Left ventricle myocardium superior (tissue), 1 donor: ENCODE measurements at places on chromosomes 13 and 19.

DNA sequence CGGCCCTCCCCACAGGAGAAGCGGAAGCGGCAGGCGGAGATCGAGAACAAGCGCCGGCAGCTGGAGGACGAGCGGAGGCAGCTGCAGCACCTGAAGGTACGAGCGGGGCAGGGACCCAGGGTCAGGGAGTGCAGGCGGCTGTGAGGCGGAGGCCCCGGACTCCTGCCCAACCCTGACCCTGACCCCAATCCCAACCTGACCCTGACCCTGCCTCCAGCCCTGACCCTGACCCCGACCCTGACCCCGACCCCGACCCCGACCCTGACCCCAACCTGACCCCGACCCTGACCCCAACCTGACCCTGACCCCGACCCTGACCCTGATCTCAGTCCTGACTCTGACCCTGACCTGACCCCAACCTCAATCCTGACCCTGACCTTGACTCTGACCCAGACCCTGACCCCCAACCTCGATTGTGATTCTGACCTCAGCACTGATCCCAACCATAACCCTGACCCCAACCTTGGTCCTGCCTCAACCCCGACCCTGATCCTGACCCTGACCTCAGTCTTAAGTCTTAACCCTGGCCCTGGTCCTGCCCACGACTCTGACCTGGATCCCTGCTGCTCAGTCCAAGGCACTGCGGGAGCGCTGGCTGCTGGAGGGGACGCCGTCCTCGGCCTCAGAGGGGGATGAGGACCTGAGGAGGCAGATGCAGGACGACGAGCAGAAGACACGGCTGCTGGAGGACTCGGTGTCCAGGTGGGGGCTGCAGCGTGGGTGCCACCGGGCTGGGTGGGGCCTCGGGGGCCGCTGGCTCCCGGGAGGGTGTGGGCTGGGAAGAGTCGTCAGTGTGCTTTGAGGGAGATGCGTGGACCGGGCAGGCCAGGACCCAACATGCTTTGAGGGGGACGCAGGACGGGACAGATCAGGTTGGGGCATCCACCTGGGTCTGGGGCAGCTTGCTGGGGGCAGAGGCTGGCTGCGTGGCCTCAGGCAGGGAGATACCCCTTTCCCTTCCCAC lies 18.5 kb downstream of the PALM start:
- no peak for DNase-seq

GRCh38 chr19:47351548-47351947 lies 2.4 kb downstream of the DHX34 start:
- DNase-seq = no peak

DNA sequence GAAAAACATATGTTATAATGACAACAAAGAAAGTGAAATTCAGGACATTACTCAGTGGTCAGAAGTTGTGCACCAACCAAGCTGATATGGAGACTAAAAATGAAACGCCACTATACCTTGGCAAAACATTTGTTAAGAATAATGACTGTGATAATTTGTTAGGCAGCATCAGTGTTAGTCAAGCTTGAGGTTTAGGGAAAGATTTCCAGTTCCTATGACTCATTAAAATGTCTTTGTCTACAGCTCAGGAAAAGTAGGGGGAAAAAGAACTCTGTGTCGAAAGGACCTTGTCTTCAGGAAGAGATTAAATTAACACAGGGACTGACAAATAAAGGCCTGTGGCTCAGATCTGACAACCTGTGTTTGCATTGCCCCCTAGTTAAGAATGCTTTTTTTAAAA lies 764.1 kb upstream of the SLITRK6 start:
- no peak for DNase-seq

DNA sequence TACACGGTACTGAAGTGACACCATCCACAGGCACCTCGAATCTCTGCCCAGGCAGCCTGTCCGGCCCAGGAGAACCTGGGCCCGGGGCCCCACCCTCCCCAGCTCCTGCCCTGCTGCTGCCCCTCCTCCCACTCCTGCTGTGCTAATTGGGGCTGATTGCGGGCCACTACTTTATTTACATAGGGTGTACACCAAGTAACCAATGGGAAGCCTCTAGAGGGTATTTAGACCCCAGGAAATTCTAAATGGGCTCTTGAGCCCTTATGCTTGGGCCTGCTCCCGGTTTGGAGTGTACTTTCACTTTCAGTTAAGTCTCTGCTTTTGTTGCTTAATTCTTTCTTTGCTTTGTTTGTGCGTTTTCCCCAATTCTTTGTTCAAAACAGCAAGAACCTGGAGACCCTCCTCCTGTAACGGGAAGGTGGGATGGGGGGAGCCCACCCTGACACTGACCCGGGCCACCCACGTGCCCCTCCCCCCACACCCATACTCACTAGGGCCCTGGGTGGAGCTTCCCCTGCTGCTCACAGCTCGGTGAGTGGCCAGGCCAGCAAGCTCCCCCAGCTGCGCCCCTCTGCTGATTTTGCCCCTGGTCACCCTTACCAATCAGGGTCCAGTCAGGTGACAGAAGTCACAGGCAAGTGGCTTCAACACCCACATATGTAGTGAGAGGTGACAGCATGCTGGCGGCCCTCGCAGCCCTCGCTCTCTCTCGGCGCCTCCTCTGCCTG lies 9.4 kb downstream of the SCGB2B2 start:
- DNase-seq = no peak

- no peak for DNase-seq
These were observed 1.8 kb upstream of the GSX1 start for GRCh38 chr13:27790523-27790922.

GRCh38 chr13:86269511-86269910 lies 470.3 kb upstream of the SLITRK6 start:
- DNase-seq = no peak

DNA sequence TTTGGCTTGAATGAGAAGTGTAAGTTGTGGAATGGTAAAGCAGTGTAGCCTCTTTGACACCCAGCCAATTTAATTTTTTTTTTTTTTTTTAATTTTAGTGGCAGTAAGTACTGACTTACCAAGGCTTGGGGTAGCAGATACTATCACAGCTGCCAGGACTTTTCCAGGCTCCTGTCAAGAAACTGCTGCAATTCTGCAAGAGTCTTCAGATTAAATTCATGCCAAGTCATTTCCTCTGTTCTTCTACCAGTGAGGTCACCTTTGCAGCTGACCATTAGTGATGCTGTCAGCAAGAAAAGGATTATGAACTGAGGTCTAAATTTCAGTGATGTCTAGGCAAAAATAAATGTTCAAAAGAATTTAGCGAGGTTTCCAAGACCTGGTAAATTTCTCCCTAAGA lies 91.2 kb downstream of the GGACT start:
- DNase-seq = no peak

DNA sequence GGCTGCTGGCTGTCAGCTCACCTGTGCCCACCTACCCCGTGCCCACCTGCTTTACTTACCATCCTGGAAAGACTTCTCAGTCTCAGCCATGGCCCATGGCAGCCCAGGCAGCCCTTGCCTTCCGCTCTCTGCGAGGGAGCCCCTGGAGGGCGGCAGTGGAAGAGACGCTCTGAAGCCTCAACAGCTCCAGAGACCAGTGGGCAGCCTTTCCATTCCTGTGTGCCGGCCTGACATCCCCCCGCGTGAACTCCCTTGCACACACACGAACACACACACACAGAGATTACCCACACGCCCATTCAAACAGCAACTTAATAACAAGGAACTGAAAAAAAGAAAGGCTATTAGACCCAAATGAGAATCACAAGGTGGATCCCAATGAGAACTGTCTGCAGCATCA lies 14.2 kb upstream of the RASA3 start:
- no peak for DNase-seq

- peak; percentile 53 for DNase-seq
These were observed 895 bp downstream of the B3GNT8 start for GRCh38 chr19:41426116-41426841.

DNA sequence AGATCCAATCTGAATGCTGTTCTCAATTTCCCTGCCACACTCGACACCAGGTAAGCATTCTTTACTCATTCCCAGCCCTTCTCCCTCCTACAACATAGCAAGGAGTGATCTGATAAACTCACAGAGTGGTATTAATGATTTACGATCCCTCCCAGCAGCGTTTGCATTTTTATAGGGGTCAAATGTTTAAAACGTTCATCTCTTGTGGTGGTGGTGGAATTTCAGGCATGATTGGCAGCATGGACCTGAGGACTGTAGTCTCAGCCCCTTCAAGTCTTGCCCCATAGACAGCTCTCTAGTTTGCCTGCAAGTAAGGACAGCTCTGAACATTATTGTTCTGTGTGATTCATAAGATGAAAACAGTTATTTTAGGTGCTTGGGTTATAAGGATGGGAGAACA lies 565.7 kb downstream of the EFNB2 start:
- no peak for DNase-seq
